ENCODE measurements at places on chromosomes 16 and 17.

- no peak for DNase-seq
Observed at GRCh38 chr17:17523001-17523730, 27.0 kb upstream of the RASD1 start.

GRCh38 chr17:59416184-59416583, 84.7 kb downstream of the YPEL2 start:
- no peak for DNase-seq

DNA sequence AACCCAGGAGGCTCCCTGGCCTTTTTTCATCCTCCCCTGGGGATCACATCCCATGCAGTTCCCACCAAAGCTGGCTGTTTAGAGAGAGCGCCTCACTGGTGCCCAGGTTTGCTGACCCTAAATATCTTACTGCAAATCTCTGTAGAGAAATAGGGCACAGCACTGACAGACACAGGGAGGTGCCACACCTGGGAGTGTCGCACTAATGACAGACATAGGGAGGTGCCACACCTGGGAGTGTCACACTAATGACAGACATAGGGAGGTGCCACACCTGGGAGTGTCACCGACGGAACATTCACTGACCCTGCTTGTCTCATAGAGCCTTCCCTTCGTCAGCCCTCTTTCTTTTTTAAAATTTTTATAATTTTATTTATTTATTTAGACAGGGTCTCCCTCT, 25.6 kb downstream of the UNK start:
- DNase-seq: no peak

- peak; percentile 38 for DNase-seq
Observed at GRCh38 chr17:73625991-73626673, 18.1 kb downstream of the SDK2 start.

GRCh38 chr16:81730090-81731051, 48.7 kb upstream of the PLCG2 start:
- peak; percentile 69 for DNase-seq

DNA sequence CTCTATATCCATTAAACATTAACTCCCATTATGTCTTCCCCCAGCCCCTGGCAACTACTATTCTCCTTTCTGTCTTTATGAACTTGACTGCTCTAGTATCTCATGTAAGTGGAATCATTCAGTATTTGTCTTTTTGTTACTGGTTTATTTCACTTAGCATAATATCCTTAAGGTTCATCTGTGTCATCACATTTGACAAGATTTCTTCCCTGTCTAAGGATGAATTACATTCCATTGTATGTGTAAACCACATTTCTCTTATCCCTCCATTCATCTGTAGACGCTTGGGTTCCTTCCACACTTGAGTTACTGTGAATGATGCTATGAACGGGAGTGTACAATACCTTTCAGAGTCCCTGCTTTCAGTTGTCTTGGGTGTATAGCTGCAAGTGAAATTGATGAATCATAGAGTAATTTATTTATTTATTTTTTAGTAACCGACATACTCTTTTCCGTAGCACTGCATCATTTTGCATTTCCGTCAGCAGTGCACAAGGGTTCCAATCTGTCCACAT, 399.7 kb upstream of the RBFOX1 start:
- no peak for DNase-seq

DNA sequence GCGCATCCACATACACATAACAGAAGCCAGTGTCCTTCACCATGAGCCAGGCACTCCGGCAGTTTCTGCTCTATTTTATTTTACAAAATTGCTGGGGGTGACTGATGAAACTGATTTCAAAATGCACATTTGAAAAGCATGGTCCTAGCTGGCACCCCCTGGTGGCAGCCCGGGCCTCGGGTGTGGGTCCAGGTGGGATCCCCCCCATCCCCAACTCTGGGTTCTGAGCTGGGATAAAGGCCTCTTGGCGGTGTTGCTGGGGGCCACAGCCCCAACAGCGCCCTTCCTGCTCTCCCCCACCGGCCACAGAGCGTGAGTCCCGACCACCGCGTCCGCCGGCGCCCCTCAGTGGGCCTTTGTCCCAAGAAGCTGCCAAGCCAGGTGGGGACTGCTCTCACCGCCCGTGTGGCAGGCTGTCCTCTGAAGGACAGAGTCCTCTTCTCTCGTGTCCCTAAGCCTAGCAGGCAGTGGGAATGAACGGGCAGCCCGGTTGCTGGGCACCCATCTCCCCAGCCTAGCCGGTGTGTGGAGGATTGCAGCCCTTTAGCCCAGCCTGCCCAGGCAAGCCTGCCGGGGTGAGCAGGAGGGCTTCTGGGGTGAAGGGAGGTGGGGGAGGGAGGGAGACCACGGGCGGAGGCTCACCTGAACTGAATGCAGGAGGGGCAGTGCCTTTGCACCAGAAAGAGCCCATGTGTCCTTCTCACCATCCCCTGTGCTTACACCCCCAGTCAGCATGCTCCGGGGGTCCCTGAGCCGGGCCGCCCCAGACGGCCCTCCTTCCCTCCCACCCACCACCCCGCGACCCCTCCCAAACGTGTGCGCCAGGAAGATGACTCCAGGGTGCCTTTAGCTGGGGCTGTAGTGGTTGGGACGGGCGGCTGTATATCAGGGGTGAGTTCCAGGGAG, 898 bp downstream of the SNAI3 start:
- DNase-seq: no peak

GRCh38 chr17:61440697-61441096, 11.5 kb upstream of the TBX4 start:
- DNase-seq: no peak

DNA sequence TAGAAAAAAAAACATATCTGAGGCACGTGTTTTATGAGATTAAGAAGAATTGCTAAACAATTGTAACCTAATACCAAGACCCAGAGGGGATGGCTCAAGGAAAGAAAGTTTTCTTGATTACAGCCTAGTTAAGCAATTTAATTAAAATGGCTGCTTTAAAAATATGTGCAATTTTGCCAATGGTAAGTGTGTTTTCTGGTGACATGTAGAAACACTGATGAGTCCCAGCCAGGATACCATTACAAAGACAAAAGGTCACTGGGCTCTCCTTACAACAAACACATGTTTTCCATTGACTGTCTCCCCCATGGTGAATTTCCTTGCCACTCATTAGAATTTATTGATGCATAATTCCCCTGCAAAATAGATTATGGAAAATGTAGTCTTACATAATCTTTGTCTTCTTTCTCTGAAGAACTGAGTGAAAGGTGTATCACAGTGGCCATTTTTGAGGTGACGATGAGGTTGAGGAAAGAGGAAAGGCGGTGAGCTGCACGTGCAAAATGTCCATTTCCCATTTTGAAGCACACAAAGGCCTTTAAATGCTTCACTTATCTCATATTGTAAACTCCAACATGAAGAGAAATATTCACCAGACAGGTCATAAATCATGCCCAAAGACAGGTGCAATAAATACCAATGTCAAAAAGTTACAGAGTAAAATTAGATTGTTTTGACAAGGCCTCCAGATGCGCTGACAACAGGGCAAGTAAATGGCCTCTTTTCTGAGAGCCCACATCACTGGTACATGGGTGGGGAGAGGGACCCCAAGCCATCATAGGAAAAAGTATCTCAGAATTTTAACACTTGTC, 696.9 kb downstream of the KCNJ2 start:
- DNase-seq: no peak

GRCh38 chr16:49596068-49596467, 222.5 kb downstream of the C16orf78 start:
- DNase-seq: no peak

GRCh38 chr16:530111-530817, 2.8 kb downstream of the CAPN15 start:
- DNase-seq: no peak

- DNase-seq: no peak
Observed at GRCh38 chr17:13540546-13540945, 61.2 kb downstream of the HS3ST3A1 start.

GRCh38 chr17:82333279-82334171, at the start of gene SECTM1:
Gene SECTM1, minus strand, starts transcription at chr17:82333766. Its CDS starts 6,526 bp downstream, at chr17:82327240.
- DNase-seq: no peak

GRCh38 chr17:65229621-65229995, 92.4 kb downstream of the RGS9 start:
- no peak for DNase-seq

GRCh38 chr17:27475981-27476895, 20.0 kb downstream of the KSR1 start:
- no peak for DNase-seq

DNA sequence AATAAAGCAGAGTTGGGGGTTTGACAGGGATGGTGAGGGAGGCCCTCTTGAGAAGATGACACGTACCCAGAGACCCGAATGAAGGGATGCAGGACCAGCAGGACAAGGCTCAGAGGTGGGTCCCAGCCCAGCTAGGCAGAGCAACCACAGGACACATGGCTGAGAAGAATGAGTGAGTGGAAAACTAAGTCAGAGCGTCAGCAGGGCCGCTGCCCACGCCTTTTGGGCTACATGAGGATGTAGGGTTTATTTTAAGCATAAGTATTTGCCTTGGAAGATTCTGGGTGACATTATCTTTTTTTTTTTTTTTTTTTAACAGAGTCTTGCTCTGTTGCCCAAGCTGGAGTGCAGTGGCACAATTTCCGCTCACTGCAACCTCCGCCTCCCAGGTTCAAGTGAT, 176.0 kb downstream of the TMEM132E start:
- no peak for DNase-seq

GRCh38 chr16:86427433-86427851, 82.9 kb upstream of the FOXF1 start:
- no peak for DNase-seq

DNA sequence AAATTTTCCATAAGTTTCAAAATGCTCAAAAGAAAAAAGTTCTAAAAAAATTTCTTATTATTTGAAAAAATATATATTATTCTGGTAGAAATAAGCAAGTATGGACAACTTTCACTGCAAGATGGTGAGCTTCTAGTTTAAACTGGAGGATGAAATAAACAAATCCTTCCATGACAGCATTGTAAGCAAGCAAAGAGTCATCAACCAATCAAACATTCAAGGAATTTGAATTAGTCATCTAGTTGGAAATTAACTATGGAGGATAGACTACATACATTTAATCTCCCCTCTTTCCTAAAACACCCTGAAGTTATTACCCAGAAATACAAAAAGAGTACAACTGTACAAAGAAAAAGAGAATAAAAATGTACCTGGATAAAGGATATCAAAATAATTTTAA, 51.0 kb upstream of the IRX5 start:
- no peak for DNase-seq

DNA sequence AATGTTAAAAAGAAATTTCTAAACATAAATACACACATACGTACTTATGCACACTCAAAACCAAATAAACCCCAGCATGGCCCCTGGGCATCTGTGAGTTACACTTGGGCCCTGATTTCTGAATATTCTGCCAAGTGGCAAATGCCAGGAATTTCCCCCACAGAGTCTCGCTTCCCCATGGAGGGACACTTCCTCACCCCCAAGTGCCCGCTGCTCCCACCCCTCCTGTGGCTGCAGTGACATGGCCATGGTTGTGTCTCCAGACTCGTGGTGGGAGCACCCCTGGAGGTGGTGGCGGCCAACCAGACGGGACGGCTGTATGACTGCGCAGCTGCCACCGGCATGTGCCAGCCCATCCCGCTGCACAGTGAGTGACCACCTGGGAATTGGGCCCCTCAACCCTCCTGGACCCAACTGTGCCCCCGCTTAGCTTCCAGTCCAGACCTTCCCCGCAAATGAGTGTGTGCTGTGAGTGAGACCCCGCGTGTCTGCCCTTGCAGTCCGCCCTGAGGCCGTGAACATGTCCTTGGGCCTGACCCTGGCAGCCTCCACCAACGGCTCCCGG, 4.0 kb downstream of the ITGAD start:
- no peak for DNase-seq

DNA sequence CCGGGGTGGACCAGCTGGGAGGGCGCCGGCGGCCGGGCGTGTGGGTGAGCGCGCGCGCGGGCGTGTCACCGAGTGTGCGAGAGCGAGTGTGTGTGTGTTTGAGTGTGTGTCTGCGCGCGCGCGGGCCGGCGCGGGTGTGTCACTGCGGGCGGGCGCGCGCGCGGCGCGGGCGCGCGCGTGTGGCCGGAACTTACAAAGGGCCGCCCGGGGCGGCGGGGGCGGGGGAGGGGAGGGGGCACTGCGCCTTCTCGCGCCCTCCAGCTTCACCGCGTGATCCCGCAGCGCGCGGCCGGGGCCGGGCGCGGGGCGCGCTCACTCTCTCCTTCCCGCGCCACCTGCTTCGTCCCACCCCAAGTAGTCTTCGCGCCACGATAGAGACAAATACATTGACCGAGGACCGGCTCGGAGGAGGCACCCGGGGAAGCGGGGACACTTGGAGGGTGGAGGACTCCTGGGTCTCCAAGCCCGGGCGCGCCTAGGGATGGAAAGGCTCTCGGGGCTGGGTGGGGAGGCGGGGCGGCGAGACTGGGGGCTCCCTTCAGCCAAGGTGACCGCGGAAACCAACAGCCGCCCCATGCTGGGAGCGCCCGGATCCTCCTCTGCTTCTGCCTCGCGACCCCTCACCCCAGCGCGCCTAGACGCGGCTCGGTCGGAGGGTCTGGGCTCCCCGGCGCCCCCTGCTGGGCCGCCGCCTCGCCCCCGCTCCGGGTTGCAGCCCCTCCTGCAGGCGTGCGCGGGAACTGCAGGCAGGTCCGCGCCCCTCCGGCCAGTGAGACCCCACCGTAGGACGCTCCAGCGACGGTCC, at the start of gene SRCIN1:
Gene SRCIN1 (minus strand): TSS at position 112 of the 805 bp plus-strand sequence. CDS start 247 bp downstream, outside the sequence.
- DNase-seq: peak; percentile 71

DNA sequence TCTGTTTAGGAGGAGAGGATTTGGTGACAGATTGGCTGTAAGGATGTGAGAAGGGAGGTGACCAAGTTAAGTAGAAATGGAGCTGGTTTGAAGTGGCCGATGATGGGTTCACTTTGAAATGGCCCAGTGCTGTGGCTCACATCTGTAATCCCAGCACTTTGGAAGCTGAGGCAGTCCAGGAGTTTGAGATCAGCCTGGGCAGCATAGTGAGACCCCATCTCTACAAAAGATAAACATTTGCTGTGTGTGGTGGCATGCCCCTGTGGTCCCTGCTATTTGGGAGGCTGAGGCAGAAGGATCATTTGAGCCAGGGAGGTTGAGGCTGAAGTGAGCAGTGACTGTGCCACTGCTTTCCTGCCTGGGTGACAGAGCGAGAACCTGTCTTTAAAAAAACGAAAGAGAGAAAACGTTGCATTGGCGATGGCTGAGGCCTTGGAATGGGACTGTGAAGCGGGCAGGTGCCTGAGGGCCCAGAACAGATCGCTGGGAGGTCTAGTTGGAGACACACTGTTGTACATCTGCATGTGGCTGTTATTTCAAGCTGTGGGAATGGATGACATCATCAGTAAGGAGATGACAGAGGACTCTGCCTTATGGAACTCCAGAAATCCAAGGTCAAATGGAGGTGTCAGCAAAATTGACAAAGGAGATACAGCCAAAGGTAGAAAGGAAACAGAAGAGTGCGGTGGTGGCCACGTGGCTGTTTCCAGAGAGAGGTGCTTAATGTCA, 5.5 kb downstream of the COG1 start:
- DNase-seq: no peak

GRCh38 chr16:82439678-82440293, 187.0 kb upstream of the CDH13 start:
- DNase-seq: no peak

Data from globus pallidus (tissue), 1 donor.